DMS53 (cell line): ENCODE measurements at places on chromosomes 2 and 18.
A peak's percentile ranks its signal among the peaks of the same experiment; 100 is the strongest.

- DNase-seq: no peak
These were observed 100.1 kb upstream of the TRIB2 start for GRCh38 chr2:12616456-12617156.

DNA sequence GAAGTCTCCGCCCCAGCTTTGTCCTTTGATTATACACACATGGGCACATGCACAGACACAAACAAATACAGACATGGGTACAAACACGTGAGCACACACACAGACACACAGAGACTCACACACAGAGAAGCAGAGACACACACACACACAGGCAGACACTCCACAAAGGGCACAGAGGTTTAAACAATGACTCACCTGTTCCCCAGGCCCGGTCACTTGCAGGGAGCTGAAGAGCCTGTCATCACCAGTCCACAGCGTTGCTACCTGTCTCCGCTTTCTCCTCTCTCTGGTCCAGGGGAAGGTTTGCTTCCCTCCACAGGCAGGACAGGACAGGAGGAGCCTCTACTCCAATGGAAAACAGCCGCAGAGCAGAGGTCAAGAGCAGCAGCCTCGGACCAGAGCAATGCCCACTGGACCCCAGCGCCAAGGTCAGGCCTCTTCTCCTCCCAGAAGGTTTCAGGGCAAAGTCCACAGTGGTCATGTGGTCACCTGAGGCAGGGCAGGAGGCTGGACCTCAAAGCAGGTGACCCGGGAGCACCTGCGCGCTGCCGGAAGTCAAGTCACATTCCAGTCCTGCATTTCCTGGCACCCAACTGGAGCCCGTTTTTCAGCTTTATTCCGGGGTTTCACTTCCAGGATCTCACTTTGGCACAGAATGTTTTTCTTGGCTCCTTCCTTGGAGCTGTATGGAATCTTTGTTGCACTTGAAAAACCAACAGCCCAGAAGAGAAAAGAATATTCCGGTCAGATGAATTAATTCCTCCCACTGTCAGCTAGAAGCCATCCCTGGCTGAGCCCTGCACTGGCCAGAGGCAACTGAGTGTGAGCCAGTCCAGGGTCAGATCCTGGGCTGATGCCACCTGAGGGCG, at the start of gene RAB17:
TSS of gene RAB17 (minus strand) at position 463 of the 869 bp plus-strand sequence. CDS start 4,580 bp downstream, outside the sequence.
- peak; percentile 99 for DNase-seq

- no peak for DNase-seq
These were observed 22.0 kb upstream of the PTH2R start for GRCh38 chr2:208384637-208385036.

DNA sequence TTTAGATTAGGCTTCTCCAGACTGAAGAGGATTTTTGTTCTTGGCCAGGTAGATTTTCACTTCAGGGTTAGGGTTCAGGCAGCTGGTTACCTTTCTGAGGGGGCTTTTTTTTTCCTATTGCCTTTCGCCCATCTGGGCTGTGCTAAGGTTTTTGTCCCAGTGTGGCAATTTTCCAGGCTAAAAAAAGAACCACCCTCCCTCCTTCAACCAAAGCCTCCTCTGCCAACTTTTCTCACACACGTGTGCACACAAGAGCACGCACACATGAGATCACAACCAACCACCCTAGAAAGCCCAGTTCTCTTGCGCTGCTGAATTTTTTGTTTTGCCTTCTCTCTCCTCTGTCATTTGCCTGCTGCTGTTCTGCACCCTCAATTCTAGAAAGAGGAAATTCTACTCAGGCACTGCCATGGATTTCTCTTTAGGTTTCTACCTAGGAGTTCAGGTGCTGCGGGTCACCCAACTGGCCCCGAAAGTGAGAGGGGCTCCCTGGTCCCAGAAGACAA, 8.5 kb upstream of the CXCR4 start:
- no peak for DNase-seq

DNA sequence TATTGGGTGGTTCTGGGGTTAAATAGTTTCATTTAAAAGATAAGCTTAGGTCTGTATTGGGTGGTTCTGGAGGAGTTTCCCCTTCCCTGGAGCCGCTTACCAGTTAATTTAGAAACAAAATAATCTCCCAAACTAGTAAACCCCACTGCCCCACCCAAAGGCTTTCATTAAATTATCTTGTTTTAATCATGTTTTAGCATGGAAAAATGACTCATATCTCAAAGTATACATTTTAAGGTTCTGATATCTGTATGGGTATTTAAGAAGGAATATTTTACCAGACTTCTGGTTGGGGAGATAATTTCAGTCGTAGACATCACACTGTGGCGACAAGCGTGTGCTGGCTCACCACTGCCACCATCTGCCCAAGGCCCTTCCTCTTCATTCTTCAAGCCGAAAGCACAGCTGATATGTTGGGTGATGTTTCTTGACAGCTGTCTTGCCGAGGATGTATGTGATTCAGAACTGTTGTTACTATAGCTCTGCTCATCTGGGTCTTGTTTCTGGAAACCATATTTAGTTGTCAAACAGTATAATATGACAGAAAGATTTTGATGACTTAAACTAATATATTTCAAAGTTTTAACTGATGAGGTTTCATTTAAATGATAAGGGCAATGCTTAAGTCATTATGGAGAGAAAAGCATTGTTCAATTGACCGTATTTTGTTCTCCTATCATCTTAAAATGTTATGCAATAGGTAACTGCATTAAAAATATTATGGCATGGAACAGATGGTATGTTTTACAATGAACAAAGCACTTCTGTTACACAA, 5.1 kb downstream of the FIGLA start:
- peak; percentile 77 for DNase-seq

- DNase-seq: no peak
These were observed 546.5 kb upstream of the KLHL29 start for GRCh38 chr2:22838461-22838860.

DNA sequence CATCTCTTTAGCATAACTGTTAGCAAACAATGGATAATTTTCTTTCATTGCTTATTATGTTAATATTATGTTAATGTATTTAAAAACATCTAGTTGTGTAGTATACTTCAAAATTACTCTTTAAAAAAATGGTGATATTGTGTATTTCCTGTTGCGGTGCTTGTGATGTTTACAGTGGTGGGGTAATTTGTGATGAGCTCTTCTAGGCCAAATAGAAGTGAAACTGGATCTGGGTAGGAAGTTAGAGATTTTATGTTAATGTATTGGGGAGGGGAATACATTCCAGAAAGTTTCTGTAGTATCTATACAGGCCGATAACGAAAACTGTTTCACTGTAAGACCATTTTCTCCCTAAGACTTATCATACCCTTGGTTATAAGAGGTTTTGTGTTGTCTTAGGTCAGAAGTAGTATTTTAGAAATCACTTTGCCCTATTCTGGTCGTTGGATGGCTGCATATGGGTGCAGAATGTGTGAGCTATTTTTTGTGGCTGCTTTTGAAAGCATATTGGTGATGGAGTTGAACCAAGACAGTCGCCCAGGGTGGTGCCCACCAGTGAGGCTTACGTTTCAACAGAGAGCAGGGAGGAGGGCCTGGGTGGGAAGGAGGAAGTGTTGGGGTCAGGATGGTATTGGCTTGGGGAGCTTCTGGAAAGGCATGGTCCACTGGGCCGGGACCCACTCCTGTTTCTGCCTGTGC, 5.8 kb downstream of the TSHZ1 start:
- DNase-seq: no peak

GRCh38 chr2:1400943-1401735, 12.1 kb upstream of the TPO start:
- DNase-seq: no peak

DNA sequence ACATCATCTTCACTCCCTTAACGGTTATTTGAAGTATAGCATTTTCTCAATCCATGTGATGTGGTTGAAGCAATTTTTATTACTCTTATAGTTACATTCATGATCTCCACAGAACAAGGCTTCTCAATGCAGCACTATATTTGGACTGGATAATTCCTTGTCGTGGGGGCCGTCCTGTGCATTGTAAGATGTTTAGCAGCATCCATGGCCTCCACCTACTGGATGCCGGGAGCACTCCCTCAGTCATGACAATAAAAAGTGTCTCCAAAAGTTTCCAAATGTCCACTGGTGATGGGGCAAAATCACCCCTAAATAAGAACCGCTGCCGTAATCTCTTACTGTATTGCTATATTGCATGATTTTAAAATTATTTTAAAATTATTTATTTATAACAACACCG, 110.6 kb upstream of the DDX18 start:
- DNase-seq: no peak

DNA sequence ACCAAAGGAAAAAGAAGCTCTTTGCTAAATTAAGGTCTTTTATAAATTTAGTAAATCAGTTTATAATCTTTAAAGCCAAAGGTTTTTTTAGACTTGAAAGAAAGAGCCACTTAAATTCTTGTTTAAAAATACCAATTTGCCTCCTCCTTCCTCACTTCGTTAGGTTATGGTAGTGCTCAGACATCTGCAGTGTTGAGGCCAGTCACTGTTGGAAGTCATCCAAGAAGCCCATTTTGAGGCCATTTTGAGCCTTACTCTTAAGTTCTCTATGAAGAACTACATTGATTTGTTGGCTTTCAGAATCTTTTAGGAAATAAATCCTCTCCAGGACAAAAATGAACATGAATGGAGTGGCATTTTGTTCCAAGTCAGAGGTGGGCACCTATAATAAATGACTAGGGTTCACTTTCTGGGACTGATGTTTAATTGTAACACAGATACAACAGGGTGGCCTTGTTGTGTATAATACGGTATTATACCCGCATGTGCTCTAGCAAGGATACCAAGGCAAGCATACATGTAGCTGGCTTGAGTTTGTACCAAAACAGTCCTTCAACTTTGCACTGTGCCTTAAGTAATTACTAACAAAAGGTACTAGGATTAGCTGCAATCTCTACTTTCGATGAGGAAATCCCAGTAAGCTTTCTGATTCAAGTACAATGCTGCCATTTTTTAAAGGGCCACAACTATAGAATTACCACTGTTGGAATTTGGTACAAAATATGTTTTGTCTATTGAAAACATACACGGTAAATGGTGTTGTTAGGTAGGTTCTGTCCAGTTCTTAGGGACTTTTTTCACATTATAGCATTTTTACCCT, 22.8 kb downstream of the SLC66A3 start:
- DNase-seq: no peak

DNA sequence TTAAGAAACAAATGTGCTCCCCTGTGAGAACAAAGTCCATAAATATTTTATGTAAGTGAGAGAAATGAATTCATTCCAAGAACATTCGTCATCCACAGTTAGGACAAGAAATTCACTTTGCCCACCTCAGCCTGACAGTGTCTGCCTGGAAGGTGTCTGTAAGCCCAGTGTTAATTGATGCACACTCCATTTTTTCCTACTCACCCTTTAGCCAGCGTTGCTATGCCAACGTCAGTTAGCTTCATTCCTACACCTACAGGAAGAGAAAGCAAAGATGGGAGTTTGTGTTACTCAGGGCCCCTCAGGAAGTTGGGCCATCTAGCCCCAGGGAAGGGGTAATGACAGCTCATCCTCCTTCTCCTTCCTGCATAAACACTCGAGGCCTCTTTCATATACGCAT, 131.0 kb downstream of the ALPK2 start:
- no peak for DNase-seq

- DNase-seq: no peak
These were observed 22.0 kb downstream of the DOCK10 start for GRCh38 chr2:225020168-225020849.

DNA sequence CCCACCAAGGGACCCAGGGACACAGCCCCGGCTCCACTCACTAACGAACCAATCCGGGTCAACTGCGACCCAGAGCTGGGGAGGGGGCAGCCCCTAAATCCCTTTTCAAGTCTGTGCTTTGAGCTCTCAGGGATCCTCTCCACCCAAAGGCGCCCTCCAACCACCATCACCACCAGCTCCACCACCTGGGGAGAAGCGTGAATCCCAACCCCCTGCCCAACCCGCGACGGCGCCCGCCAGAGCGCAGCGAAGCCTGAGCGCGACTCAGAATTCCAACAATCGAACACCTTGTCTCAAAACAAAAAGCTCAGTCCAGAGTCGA, 497 bp downstream of the DSC3 start:
- no peak for DNase-seq

DNA sequence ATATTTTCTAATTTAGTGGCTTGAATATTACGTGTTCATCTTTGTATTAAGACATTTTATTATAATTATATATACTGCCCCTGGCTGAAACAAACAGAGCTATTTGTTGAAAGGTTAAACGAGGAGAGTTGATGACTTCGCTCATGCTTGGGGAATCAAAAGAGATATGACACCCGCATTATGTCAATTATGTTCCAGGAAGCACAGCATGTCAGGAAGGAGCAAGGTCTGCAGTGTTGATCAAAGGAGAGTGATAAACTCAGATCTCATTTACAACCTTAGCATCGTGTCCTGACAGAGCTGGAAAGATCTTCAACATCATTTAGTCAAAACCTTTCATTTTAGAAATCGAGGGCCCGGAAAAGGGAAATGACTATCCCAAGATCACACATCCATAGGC, 510.1 kb downstream of the TDRD15 start:
- no peak for DNase-seq

GRCh38 chr2:222283634-222284033, 15.2 kb downstream of the PAX3 start:
- DNase-seq: no peak

GRCh38 chr2:227889336-227889735, 17.9 kb downstream of the DAW1 start:
- no peak for DNase-seq

DNA sequence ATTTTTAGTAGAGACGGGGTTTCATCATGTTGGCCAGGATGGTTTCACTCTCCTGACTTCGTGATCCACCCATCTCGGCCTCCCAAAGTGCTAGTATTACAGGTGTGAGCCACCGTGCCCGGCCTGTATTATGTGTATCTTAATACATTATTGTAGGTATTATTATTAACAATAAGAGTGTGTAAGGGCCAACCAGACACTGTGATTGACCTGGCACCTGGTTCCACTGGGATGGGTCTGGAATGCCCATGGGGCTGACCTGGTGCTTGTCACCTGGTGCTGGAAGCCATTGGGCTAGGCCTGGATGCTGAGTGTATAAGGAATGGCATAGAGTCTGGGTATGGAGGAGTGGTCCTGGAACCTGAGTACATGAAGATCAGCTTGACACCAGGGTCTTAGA, 906.9 kb upstream of the TMEFF2 start:
- DNase-seq: no peak

GRCh38 chr2:64929333-64929732, 59.9 kb upstream of the SLC1A4 start:
- no peak for DNase-seq

- peak; percentile 21 for DNase-seq
These were observed 479.1 kb downstream of the MBD2 start for GRCh38 chr18:53745224-53745967.

- DNase-seq: peak; percentile 28
These were observed 129.5 kb upstream of the NYAP2 start for GRCh38 chr2:225270053-225270452.

GRCh38 chr2:172428832-172429210, 1.4 kb downstream of the ITGA6 start:
- DNase-seq: no peak

- DNase-seq: no peak
These were observed 36.4 kb upstream of the CXCR4 start for GRCh38 chr2:136154384-136154783.

GRCh38 chr2:120444691-120445240, 98.8 kb downstream of the INHBB start:
- no peak for DNase-seq

- DNase-seq: no peak
These were observed 255.7 kb upstream of the ACVR2A start for GRCh38 chr2:147589127-147589526.
